ENCODE measurements at places on chromosomes 2 and 18.

GRCh38 chr18:5175378-5175777 lies 21.7 kb downstream of the AKAIN1 start:
- DNase-seq: no peak
- H3K27ac ChIP-seq: no peak overlapping the region
- no peaks in the 10 kb centered on the region for H3K36me3 ChIP-seq

DNA sequence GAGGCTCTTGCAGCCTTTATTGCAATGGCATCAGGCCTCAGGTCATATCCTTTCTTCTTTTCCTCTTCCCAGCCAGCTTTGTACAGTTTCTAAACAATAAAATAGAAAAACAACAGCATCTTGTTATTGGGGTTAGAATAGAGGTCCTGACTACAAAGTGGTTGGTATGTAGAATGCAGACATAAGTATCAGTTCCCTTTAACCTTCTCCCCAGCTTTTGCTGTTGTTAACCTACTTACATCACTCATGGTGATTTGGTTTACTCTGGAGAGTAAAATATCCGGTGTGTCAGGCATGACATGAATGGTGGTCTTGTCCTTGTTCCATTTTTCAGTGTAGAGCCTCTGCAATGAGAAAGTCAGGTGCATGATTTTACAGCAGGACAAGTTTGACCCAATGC lies 69.8 kb downstream of the NEB start:
- H3K27me3 ChIP-seq: no peaks in the 10 kb centered on the region
- DNase-seq: no peak
- H3K27ac ChIP-seq: no peak overlapping the region
- no peaks in the 10 kb centered on the region for H3K36me3 ChIP-seq
- H3K4me1 ChIP-seq: no peaks in the 10 kb centered on the region

GRCh38 chr18:73691624-73692023 lies 456.0 kb downstream of the FBXO15 start:
- H3K4me1 ChIP-seq: no peaks in the 10 kb centered on the region
- H3K27ac ChIP-seq: no peak overlapping the region
- H3K4me3 ChIP-seq: no peak overlapping the region
- no peak for DNase-seq

- no peaks in the 10 kb centered on the region for H3K4me1 ChIP-seq
- H3K4me3 ChIP-seq: no peak overlapping the region
- H3K27me3 ChIP-seq: no peaks in the 10 kb centered on the region
- no peak for DNase-seq
- H3K36me3 ChIP-seq: no peaks in the 10 kb centered on the region
Observed at GRCh38 chr2:172062402-172063004, 22.8 kb upstream of the DLX1 start.

- DNase-seq: no peak
- no peaks in the 10 kb centered on the region for H3K4me1 ChIP-seq
- no peak overlapping the region for H3K4me3 ChIP-seq
- H3K27ac ChIP-seq: no peak overlapping the region
Observed at GRCh38 chr18:43108469-43108868, 7.0 kb downstream of the RIT2 start.

GRCh38 chr2:158498749-158499136 lies 42.0 kb downstream of the PKP4 start:
- no peak for DNase-seq
- H3K4me1 ChIP-seq: peaks cover 15% of the 10 kb centered on the region
- H3K27ac ChIP-seq: no peak overlapping the region
- H3K36me3 ChIP-seq: no peaks in the 10 kb centered on the region
- no peaks in the 10 kb centered on the region for H3K27me3 ChIP-seq

DNA sequence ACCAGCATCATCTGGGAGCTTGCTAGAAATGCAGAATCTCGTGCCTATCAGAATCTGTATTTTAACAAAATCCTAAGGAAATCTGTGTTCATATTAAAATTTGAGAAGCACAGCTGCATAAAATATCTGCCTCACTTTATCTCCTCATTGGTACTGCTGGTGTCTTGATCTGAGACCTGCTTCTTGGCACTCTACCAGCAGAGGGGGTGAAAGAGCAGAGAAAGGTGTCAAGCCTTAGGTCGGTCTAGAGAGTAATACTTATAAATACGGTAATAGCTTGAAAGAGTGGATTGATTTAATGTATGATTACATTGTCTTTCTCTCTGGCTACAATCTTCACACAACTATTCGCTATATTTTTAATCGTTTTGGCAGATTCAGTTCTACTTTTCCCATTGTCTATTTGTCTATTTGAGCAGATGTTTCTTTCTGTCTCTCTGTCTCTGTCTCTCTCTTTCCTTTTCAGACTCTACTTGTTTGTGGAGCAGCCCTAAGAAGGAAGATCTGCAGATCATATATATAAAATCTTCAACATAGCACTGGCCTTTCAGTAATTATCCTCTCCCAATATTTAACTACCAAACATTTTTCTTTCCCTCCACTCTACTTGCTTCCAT lies 1.7 kb upstream of the GCG start:
- no peaks in the 10 kb centered on the region for H3K36me3 ChIP-seq
- no peak for DNase-seq
- no peaks in the 10 kb centered on the region for H3K4me1 ChIP-seq
- H3K27me3 ChIP-seq: no peaks in the 10 kb centered on the region

DNA sequence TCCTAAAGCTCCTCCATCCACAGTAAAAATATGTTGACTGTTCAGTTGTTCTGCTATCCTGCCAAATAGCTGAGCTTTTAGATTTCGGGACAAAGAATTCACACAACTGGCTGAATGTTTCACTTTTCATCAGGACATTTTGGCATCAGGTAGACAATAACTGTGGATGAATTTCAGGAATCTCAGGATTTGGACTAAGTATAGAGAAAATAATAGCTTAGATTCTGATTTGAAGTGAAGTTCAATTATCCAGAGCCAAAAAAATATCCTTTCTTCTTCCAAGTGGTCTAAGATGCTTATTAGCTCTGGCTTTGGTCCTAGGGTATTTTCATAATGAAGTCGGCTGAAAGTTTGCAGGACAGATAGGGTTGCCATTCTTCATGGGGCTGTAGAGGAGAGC lies 16.1 kb downstream of the KCNE4 start:
- H3K27me3 ChIP-seq: no peaks in the 10 kb centered on the region
- H3K36me3 ChIP-seq: no peaks in the 10 kb centered on the region
- H3K4me3 ChIP-seq: no peak overlapping the region

All from thoracic aorta (tissue), 2 donors.